Right atrium auricular region (tissue), 2 donors: ENCODE measurements at places on chromosomes 5 and 9. TPM values are rescaled to one million over a fixed set of nuclear protein-coding genes. Genes with fewer than 3 reads are reported as not detected.

- H3K27ac ChIP-seq, result peak overlapping the region; percentile 39
- H3K27me3 ChIP-seq, result no peaks in the 10 kb centered on the region
- no peak overlapping the region for H3K4me3 ChIP-seq
- H3K4me1 ChIP-seq, result no peaks in the 10 kb centered on the region
- DNase-seq, result peak; percentile 73
Observed at GRCh38 chr9:114238472-114238871, 83.1 kb downstream of the COL27A1 start.

DNA sequence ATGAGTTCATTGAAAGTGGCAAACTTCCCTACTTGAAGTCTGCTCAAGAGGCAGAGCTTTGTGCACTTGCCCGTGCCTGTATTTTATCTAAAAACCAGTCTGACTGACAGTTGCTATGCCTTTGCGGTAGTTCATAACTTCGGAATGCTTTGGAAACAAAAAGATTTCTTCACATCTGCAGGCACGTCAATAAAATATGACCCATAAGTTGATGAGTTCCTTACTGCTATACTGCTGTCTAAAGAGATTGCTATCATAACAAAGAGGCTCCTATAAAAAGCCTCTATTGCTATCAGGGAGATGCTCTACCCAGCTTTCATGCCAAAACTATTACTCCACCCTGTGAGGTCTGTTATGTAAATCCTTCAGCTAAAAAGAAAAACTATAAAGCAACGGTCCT lies 25.4 kb upstream of the RNF20 start:
- H3K4me3 ChIP-seq, result no peak overlapping the region
- DNase-seq, result no peak
- no peaks in the 10 kb centered on the region for H3K4me1 ChIP-seq
- no peaks in the 10 kb centered on the region for H3K36me3 ChIP-seq

- H3K36me3 ChIP-seq, result no peaks in the 10 kb centered on the region
- no peak for DNase-seq
- no peak overlapping the region for H3K27ac ChIP-seq
- no peaks in the 10 kb centered on the region for H3K27me3 ChIP-seq
- H3K4me1 ChIP-seq, result no peaks in the 10 kb centered on the region
- no peak overlapping the region for H3K4me3 ChIP-seq
Observed at GRCh38 chr5:160887780-160888179, 35.8 kb upstream of the ATP10B start.

- DNase-seq, result no peak
- no peaks in the 10 kb centered on the region for H3K36me3 ChIP-seq
- peaks cover 32% of the 10 kb centered on the region for H3K4me1 ChIP-seq
Observed at GRCh38 chr9:136695435-136695895, 8.2 kb upstream of the AGPAT2 start.

Gene TTC16
- total RNA-seq, result 0.11 TPM
